ENCODE measurements at places on chromosomes 3 and 15. TPM values are rescaled to one million over a fixed set of nuclear protein-coding genes. Genes with fewer than 3 reads are reported as not detected.

TP63 gene
- 2.3 TPM for polyA plus RNA-seq

SPATA12 gene
- 0.08 TPM for polyA plus RNA-seq

SH3GL3 gene
- polyA plus RNA-seq = 0.31 TPM

CPOX gene
- 12.3 TPM for polyA plus RNA-seq

C3orf62 gene
- 8.1 TPM for polyA plus RNA-seq

P4HTM gene
- 36.2 TPM for polyA plus RNA-seq

COMMD4 gene
- 95.6 TPM for polyA plus RNA-seq
